Stimulated activated CD4-positive, alpha-beta T cell treated with anti-CD3 and anti-CD28 coated beads, Interleukin-1b, Interleukin-23, amount 100 ng/mL, for 1 hour (primary cell): ENCODE measurements at places on chromosomes 1 and 21.

- DNase-seq: no peak
Measured at GRCh38 chr1:205037539-205037938, 5.5 kb upstream of the CNTN2 start.

DNA sequence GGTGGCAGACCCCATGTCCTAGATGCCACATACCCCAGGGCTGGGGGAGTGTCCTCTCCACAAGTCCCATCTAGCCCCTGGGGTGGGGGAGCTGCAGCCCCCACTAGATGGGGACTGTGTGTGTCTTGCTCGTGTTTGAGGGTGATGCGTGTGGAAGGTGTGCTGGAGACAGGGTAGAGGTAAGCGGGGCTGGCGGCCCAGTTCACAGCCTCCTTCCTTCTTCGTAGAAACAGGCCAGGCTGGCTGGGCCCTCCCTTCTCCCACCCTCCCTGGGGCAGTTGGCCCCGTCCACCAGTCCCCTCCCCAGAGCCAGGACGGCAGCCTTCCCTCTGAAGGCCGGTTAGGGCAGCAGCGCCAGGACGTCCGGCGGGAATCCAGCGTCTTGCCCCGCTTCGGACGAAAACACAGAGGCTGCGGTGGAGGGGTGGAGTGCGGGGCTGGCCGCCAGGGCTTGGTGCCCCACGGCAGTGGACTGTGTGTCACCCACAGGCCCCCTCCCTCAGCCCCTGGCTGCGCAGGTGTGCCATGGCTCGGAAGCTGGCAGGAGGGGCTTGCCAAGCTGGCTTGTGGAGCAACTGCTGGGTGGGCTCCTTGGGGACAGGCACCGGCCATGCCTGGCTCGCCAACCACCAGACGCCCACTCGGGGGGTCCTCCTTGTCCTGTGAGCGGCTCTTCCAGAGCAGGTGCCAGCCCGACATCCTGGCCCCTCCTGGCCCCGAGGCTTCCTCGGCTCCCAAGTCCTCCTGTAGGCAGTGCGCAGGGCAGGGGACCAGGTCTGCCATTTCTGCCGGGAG, 3.6 kb downstream of the PRDM16 start:
- DNase-seq: no peak

- DNase-seq: no peak
Measured at GRCh38 chr1:107926436-107927080, 38.4 kb downstream of the VAV3 start.

- no peak for DNase-seq
Measured at GRCh38 chr1:11187494-11187893, 1.7 kb upstream of the ANGPTL7 start.

- DNase-seq: no peak
Measured at GRCh38 chr1:19353596-19353995, 41.5 kb downstream of the SLC66A1 start.

- no peak for DNase-seq
Measured at GRCh38 chr21:40658311-40658710, 188.6 kb downstream of the DSCAM start.

DNA sequence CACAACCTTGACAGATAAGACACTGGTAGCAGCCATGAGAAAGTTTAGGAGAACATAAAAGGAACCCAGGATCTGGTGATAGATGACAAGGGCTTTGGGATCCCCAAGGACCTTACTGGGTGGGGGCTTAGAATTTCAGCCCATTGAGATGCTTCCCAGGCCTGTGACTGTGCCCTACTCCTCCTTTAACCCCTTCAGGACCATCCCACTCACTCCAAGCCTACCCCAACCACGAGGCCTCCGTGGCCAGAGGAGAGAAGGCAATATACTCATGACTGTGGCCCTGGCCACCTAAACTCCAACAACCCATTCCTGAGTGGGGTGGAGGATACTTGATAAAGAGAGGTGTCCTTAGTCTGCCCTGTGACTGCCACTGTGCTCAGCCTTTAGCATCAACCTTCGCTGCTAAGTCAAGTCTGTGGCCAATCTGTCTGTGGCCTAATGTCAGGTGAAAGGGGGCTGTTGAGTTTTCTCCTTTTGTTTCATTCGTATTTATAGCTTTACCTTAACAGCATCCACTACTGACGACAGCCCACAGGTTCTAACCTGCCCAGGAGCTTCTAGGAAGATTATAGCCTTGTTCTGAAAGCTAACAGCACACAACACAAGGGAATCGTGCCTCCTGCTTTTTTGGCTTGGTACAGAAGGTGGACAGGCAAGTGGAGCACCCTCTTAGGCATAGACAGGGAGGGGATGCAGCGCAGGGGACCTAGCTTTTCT, 16.9 kb upstream of the BCAR3 start:
- no peak for DNase-seq

DNA sequence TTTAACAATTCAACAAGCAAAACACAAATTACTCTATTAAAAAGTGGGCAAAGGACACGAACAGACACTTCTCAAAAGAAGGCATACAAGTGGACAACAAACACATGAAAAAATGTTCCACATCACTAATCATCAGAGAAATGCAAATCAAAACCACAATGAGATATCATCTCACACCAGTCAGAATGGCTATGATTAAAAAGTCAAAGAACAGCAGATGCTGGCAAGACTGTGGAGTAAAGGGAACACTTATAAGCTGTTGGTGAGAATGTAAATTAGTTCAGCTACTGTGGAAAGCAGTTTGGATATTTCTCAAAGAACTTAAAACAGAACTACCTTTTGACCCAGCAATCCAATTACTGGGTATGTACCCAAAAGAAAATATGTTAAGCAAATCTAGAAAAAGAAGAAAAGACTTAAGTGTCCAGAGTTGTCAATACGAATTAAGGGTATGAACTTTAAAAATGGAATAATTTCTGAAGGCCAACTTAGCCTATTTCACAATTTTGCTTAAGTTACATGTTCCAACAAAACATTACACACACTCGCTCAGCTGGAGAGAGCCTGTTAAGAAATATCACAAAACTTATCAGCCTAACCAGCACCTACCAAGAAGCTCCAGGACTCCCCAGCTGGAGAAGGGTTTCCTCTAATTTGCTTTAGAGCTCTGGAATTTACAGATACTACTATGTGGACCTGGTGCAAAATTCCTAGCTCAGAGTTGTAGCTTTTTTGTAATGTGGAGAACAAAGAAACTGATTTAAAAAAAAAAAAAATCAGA, 232.1 kb downstream of the DUSP10 start:
- no peak for DNase-seq

DNA sequence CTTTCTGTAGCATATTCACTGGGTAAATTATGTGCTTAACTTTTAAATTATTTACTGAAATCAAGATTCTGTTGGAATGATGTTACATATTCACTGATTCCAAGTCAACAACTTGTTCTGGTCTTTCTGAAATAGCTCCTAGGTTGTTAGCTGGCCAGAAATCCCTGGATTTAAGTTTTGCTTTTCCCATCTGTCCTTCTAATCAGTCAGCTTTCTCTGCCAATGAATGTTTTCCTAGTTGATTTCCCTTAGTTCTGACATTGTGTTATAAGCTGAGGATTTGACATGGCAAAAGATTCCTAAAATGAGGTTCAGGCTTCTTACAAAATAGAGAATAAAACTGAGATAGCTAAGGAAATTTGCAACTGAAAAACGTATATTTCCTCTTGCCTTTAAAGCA, 1479.6 kb downstream of the MRPL39 start:
- no peak for DNase-seq

DNA sequence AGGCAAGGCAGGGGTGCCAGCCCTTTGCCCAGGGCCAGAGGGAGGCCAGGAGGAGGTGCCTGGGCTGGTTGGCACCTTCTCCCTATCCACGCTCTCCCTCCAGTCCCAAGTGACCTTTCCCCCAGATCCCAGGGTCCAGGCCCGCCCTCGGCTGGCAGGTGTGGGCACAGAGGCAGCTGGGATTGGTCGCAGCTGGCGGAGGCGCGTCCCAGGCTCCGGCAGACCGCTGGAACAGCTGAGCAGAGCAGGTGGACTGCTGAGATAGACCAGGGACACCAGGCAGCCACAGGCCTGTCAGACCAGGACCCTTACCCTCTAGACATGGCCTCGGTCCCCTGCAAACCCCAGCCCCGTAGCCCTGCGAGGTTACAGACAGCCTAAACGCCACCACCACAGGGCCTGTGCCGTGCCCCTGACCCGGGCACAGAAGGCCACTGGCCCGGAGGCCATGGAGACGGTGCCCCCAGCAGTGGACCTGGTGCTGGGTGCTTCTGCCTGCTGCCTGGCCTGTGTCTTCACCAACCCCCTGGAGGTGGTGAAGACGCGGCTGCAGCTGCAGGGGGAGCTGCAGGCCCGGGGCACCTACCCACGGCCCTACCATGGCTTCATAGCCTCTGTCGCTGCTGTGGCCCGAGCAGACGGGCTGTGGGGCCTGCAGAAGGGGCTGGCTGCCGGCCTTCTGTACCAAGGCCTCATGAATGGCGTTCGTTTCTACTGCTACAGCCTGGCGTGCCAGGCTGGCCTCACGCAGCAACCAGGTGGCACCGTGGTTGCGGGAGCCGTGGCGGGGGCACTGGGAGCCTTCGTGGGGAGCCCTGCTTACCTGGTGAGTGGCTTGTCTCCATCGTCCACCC, at the start of gene SLC25A34:
SLC25A34 (plus strand) TSS at position 221 of the 854 bp plus-strand sequence; CDS start at position 449, 228 bp downstream.
- no peak for DNase-seq

DNA sequence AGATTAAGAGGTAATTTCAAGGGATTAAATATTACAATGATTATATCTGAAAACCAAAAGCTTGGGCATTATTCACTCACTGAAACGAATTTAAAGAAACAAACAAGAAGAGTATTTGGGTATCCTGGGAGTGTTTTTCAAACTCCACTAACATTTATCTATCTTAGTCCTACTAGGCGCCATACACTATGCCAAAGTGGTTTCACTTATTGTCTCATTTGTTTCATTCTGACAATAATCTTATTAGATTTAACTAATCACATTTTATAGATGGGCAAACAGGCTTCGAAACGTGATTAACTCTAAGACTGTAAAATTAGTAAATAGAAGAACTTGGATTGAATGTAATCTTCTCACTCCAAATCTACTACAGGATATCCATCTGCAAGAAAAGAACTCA, 25.4 kb downstream of the ASH1L start:
- DNase-seq: no peak

- no peak for DNase-seq
Measured at GRCh38 chr1:64356636-64357256, 113.2 kb upstream of the CACHD1 start.

DNA sequence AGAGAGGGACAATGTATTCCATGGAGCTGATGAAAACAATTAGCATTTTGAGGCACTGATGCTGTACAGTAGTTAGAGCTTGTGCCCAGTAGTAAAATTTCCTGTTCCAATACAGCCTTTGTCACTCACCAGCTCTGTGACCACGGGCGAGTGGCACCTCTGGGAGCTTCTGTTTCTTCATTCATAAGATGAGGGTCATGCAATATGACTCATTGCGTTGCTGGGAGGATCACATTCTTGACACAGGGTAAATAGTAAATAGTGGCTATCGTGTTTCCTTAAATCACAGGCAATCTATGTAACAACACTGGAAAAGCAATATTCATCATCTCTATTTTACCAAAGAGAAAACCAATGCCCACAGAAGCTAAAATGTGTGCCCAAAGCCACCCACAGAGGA, 4.5 kb upstream of the LRRC52 start:
- no peak for DNase-seq

DNA sequence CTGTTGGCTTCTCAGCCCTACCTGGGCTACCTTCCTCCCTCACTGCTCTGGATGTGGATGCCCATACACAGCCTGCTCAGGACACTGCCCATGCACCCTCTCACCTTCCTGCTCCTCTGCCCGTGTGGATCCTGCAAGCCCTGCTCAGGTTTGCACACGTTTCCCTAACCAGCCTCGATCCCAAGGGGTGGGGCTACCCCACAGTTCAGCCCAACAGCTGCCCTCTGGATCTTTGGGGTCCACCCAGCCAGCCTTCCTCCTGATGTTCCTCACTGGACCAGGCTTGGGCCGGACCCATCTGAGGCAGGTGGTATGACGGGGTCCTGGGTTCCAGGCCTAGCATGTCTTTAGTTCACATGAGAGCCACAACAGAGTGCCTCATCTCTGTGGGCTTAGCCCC, 4.7 kb downstream of the TMEM54 start:
- no peak for DNase-seq
